Osteoblast (primary cell): ENCODE measurements at places on chromosomes 16 and 17. TPM values are rescaled to one million over a fixed set of nuclear protein-coding genes. Genes with fewer than 3 reads are reported as not detected.

Gene ABCA10
- total RNA-seq: 0.88 and 1.8 TPM in 2 replicates

Gene ADAM11
- total RNA-seq: 0.36 and 0.59 TPM in 2 replicates

Gene CNTD1
- total RNA-seq: 0.88 TPM in 1 of 2 replicates, not detected in the other

- H3K36me3 ChIP-seq: peaks cover 8% of the 10 kb centered on the region
- DNase-seq: peak; percentile 96
- peak overlapping the region; percentile 97 for H3K27ac ChIP-seq
- peak overlapping the region; percentile 3 for H3K4me3 ChIP-seq
Observed at GRCh38 chr16:75305364-75306098, 54.1 kb upstream of the BCAR1 start.

- peaks cover 3% of the 10 kb centered on the region for H3K4me1 ChIP-seq
- H3K27ac ChIP-seq: peak within 1 kb of the TSS; percentile 41
- H3K4me3 ChIP-seq: peak within 1 kb of the TSS; percentile 76
- DNase-seq: peak; percentile 100
- H3K36me3 ChIP-seq: no peaks in the 10 kb centered on the region
Observed at GRCh38 chr17:4709794-4710692, at the start of gene ARRB2. ARRB2 (plus strand) TSS chr17:4710632; CDS start chr17:4710722, 90 bp downstream.

DNA sequence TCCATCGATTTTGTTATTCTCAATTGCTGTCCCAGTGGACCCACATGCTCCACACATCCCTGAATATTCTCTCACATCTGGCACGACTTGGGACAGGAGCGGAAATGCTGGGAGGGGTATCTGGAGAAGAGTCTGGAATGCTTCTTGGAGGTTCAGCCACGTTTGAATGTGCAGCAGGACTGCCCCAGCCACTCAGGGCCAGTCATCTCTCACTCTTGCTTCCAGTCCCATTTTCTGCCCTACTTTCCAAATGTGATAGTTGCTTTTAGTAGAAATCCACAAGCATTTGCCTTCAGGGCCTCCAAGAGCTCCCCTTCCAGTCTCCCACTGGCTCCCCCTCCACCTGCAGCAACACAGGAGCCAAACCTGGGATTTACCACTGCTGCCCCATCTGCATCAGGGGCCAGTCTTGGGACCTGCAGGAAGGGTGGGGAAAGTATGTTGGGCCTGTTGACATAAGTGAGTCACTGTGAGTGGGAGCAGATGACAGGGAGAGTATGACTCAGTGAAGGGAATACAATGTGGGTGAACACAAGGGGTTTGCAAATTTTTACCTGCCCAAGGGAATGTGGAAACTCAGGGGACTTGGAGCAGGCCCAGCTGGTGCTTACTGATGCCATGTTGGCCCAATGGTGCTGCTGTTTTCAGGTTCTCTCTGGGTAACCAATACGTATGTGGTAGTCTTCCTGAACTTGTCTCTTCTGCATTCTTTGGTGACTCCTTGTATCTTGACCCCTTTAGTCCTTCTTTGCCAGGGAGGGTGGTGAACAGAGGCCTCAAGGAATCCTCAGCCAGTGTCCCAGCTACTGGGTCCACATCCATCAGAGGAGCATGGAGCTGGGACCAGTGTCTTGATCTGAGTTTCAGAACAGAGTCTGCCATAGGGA, 78.8 kb upstream of the CRHR1 start:
- H3K4me3 ChIP-seq: no peak overlapping the region
- peaks cover 26% of the 10 kb centered on the region for H3K27me3 ChIP-seq
- H3K27ac ChIP-seq: no peak overlapping the region

DNA sequence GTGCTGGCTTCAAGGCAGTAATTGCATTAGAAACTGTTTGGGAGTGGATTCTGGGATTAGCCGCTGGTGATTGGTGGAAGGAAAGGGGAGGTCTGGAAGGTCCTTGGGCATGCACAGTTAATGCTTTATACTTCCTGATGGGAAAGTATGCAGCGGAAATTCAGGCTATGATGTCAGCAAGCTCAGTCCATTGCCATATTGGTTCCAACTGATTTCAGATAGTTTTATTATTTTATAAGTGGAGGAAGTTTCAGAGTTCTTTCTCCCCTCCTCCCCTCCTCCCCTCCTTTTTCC, 8.1 kb upstream of the CMTR2 start:
- H3K4me3 ChIP-seq: no peak overlapping the region
- no peaks in the 10 kb centered on the region for H3K36me3 ChIP-seq
- H3K27me3 ChIP-seq: peaks cover 3% of the 10 kb centered on the region
- DNase-seq: no peak
- no peak overlapping the region for H3K27ac ChIP-seq

DNA sequence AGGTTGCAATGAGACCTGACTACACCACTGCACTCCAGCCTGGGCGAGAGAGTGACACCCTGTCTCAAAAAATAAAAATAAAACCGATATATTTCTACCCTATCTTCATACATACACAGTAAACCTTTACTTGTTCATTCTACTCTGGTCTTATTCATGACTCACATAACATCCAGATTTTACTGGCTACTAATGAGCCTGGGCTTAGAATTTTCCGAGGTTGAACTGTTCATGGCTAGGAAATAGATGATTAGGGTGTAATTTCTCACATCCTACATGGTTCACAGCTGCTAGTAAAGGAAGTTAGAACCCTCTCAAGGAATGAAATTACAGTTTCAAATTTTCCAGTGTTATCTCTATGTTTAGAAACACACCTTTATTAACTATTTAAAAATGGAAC, 14.7 kb downstream of the GSPT1 start:
- no peaks in the 10 kb centered on the region for H3K27me3 ChIP-seq
- peak overlapping the region; percentile 34 for H3K27ac ChIP-seq
- H3K36me3 ChIP-seq: peaks cover 14% of the 10 kb centered on the region
- H3K4me1 ChIP-seq: peaks cover 32% of the 10 kb centered on the region
- DNase-seq: peak; percentile 55

GRCh38 chr17:19321481-19322128, 40.9 kb downstream of the B9D1 start:
- H3K36me3 ChIP-seq: peaks cover 19% of the 10 kb centered on the region
- peaks cover 3% of the 10 kb centered on the region for H3K4me1 ChIP-seq
- DNase-seq: no peak
- H3K27ac ChIP-seq: no peak overlapping the region
- H3K27me3 ChIP-seq: no peaks in the 10 kb centered on the region
- no peak overlapping the region for H3K4me3 ChIP-seq

DNA sequence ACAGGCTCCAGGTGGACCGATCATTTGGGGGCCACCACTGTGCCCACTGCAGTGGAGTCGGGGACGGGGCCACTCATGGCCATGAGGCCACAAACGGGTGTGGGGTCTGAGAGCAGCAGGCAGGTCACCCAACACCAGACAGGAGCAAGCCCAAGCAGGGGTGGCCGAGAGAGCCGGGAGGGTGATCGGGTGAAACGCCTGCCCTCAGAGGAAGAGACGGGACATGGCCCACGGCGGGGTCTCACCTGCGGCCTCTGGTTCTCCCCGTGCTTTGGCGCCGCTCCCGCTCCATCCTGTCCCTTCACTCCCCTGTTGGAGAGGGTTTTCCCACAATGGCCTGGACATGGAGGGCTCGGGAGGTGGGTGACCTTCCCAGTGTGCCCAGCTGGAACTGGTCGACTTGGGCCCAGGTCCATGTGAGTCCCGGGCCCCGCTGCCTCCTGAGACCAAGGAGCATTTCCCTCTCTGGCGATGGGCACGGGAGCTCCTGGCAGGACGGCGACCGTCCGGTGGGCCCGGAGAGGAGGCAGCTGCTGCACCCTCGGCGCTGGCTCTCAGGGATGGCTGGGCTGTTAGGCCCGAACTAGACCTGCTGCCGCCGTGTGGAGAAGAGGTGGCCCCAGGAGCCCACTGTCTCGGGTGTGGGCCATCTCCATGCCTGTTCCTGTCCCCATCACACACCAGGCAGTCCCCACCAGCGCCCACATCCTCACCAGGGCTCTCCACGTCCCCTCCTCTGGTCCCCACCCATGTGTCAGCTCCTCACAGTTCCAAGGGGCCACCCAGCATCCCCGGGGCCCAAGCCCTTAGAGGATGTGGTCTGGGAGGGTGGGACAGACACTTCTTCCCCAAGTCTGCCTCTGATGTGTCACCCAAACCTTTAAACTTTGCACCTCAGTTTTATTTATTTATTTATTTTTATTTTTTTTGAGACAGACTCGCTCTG, 13.4 kb upstream of the BAHCC1 start:
- no peak overlapping the region for H3K27ac ChIP-seq
- no peaks in the 10 kb centered on the region for H3K27me3 ChIP-seq
- no peaks in the 10 kb centered on the region for H3K4me1 ChIP-seq
- DNase-seq: no peak
- no peaks in the 10 kb centered on the region for H3K36me3 ChIP-seq

DNA sequence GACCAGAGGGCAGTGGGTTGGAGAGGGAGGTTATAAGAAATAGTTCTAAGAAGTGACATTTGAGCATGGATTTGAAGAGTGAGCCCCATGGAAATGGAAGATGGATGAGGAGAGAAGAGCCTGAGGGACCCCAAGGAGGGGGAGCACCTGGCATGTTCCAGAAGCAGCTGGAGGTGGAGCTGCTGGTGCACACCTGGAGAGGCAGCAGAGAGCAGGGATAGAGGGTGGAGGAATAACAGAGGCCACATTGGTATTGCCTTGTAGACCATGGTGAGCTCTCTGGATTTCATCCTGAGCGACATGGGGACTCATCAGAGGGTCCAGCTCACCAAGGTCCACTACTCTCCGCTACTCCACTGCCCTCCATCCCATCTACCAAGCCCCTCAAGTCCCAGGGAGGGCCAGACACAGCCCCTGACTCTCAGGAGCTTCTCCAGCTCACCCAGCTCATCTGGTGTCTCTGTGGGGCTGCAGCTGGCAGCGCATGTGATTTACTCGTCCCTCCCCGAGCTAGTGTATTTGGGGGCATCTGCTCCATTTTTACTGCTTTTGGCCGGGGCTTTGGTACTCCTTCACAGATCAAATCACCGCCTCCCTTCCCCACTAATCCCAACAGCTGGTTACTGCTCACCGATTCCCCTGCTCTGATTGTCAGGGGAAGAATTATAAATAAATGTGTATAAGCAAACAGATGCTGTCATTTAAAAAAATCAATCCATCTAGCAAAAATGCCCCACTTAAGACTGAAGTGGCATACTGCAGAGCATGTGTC, 22.1 kb upstream of the KDM8 start:
- H3K4me3 ChIP-seq: no peak overlapping the region
- H3K4me1 ChIP-seq: peaks cover 11% of the 10 kb centered on the region
- H3K27ac ChIP-seq: no peak overlapping the region
- H3K27me3 ChIP-seq: peaks cover 7% of the 10 kb centered on the region
- DNase-seq: no peak
